ENCODE measurements at places on chromosomes 4 and X.

DNA sequence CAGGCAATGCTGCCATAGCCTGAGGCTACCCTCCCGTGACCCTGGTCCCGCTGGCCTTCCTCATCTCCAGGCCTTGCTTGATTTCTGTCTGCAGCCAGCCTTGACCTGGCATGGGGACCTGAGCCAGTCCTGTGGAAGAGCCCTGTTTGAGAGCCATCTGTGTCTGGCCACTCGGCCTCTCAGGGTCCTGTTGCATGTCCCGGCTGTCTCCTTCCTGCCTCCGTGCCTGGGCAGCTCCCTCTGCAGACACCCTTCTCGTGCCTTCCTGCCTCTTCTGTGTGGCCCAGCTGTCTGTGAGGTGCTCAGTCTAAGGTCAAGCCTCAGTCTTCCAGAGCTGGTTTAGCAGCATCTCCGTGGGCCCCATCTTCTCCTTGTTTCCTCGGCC is 108.4 kb downstream of the SORCS2 start:
- no peak for DNase-seq

GRCh38 chrX:40058719-40059118 is 39.0 kb downstream of the BCOR start:
- no peak for DNase-seq

DNA sequence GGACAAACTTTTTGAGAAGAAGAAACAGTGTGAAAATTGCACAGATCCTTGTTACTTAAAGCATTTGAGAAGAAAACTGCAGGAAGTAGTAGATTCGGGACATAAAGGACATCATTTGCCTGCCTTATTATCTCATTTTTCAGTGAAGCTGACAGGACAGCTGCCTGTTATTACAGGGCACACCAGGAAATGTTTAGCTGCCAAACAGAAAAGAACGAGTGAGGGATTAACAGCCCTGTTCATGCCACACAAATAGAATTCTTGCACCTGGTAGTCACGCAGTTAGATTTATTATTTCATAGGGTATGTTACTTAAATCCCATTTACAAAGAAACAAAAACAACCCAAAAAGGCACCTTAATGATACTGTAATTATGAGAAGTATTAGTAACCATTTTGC is 100.6 kb downstream of the CHIC2 start:
- DNase-seq = no peak

- no peak for DNase-seq
These were observed 1686.5 kb upstream of the PCDH7 start for GRCh38 chr4:29033703-29034102.

DNA sequence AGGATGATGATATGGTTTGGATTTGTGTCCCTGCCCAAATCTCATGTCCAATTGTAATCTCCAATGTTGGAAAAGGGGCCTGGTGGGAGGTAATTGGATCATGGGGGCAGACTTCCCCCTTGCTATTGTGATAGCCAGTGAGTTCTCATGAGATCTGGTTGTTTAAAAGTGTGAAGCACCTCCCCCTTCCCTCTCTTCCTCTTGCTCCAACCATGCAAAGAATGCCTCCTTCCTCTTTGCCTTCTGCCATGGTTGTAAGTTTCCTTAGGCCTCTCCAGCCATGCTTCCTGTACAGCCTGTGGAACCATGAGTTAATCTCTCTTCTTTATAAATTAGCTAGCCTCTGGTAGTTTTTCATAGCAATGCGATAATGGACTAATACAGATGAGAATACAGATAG is 19.7 kb upstream of the ALG13 start:
- no peak for DNase-seq

DNA sequence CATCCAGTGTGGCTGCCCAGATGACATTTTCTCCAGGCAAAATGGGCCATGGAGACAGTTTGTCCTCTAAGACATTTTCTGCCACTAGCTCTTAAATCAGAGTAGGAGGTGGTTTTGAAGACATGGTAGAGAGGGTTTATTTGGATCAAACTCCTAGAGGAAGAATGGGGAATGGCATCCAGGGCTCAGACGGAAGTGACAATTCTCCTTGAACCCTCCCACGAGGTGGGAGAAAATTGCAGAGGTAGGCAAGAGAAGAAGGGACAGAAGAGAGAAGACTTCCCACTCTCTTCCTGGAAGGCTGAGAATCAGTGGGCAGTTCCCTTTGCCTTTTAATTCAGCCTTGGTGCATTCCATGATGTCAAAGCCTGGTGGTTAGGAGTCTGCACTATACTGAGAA is 194.0 kb downstream of the SMIM20 start:
- DNase-seq = no peak

GRCh38 chr4:7630568-7631287 is 196.0 kb upstream of the PSAPL1 start:
- DNase-seq = peak; percentile 69

DNA sequence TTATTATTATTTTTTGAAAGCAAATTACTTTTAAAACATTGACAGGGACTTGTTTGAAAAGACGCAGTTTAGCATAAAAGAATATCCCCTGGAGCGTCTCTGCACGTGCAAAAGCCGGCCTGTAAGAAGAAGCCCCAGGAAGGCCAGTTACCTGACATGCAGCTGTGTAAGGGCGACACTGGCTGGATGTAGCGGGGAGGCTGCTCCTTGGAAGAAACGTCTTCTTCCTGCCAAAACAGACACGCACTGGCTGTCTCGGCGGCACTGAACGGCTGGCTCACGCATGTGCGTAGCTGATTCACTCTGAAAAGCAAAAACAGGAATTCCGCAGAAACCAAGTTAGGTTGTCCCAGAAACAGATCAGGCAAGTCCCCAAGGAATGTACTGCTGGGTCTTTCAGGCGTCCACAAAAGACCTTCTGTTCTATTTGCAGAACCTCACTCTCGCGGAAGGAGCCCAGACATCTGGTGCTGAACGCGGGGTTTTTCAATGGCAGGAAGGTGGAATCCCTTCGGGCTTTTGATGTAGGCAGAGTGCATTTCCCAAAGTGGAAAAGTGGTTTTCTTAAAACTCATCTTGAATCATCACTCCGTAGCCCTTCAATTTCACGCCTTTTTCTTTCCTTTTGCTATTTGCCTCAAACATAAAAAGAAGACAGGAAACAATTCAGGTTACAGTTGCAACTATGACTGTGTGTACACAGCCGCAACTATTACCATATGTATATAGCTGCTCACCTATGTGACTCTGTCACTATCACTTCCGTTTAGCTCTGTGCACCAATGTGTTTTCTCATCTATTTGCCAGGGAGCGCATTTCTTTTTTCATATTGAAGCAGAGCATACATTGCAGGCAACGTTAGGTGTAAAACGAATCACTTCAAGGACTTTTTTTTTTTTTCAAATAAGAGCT is 38.1 kb upstream of the ARSH start:
- no peak for DNase-seq

- peak; percentile 30 for DNase-seq
These were observed 205.3 kb downstream of the TENM3 start for GRCh38 chr4:182448281-182449151.

- no peak for DNase-seq
These were observed 3.4 kb upstream of the S100G start for GRCh38 chrX:16646366-16647138.

- DNase-seq = no peak
These were observed 6.0 kb downstream of the WWC2 start for GRCh38 chr4:183105092-183105491.

GRCh38 chr4:28238876-28239275 is 1378.2 kb downstream of the STIM2 start:
- no peak for DNase-seq

GRCh38 chr4:25070545-25070944 is 39.8 kb upstream of the LGI2 start:
- no peak for DNase-seq

DNA sequence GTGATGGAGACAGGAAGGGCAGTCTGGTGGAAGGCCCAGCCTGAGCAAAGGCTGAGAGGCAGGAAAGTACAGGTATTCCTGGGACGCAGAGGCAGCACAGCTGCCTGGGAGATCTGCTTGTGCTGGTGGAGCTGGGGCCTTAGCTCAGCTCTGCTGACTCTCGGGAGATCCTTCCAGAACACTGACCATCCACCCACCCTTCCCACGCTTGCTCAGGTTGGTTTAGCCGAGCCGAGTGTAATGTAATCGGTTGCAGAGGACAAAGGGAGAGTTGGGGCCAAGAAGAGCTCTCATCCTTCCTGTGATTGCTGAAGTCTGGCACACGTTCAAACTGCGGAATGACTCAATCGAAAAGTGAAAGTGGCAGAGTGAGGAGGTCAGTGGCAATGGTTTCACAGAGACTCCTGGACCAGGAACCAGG is 43.1 kb upstream of the GPR78 start:
- no peak for DNase-seq

- no peak for DNase-seq
These were observed 54.4 kb downstream of the FAT1 start for GRCh38 chr4:186669159-186669731.

- DNase-seq = no peak
These were observed 69.7 kb downstream of the ANKRD50 start for GRCh38 chr4:124642846-124643245.

GRCh38 chr4:99305638-99306400 is 15.0 kb upstream of the ADH1A start:
- no peak for DNase-seq

- no peak for DNase-seq
These were observed 3.4 kb downstream of the WFS1 start for GRCh38 chr4:6272863-6273660.

- no peak for DNase-seq
These were observed 61.8 kb upstream of the KLHL13 start for GRCh38 chrX:118178450-118178849.

DNA sequence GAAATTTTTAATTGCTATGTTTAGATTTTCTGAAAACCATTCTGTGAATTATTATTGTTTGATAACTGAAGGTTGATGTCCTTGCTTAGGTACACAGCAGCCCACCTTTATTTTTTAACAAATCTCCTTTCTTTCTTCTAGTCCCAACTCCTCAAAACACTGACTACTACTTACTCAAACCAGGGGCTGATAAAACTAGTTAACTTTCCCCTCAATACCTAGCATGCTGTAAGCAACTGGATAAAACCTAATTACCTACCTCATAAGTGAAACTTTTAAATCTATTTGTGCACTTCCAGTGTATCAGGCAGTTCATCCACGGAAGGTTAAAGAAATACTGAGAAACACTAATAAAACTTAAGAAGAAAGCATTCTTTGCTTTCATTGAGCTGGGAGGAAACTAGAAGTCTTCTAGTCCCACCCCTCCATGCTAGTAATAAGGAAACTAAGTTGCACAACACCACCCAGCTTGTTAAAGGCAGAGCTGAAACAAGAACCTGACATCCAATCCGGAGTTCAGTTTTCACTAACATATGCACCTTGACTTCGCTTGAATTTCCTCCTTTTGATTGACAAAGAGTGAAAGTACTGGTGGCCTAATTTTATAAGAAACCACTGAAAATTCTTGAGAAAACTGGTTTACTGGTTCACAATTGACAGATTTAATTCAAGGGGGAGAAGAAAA is 180.2 kb upstream of the TET2 start:
- DNase-seq = no peak

- DNase-seq = no peak
These were observed 33.1 kb upstream of the GTPBP6 start for GRCh38 chrX:351736-352135.

GRCh38 chrX:136019226-136019625 is 34.0 kb downstream of the SLC9A6 start:
- DNase-seq = no peak

GRCh38 chrX:6718766-6719165 is 183.8 kb upstream of the VCX3A start:
- DNase-seq = no peak

DNA sequence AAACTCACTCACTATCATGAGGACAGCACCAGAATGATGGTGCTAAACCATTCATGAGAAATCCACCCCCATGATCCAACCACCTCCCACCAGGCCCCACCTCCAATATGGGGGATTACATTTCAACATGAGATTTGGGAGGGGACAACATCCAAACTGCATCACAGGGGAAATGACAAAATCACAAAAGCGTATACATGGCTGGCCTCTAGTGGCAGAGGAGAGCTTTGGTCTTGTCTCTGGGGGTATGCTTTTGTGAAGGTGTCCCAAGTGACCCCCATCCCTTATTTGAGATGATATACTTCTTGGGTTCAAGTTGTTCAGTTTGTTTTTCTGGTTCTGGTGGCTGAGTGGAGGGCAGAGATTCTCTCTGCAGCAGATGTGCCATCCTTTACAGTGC is 8.5 kb upstream of the SETD7 start:
- no peak for DNase-seq

- no peak for DNase-seq
These were observed 326.9 kb downstream of the PDHA2 start for GRCh38 chr4:96166806-96167205.

- DNase-seq = no peak
These were observed 511 bp upstream of the MAP9 start for GRCh38 chr4:155377276-155377675.

GRCh38 chr4:104494185-104494584 is 509 bp downstream of the CXXC4 start:
- no peak for DNase-seq

DNA sequence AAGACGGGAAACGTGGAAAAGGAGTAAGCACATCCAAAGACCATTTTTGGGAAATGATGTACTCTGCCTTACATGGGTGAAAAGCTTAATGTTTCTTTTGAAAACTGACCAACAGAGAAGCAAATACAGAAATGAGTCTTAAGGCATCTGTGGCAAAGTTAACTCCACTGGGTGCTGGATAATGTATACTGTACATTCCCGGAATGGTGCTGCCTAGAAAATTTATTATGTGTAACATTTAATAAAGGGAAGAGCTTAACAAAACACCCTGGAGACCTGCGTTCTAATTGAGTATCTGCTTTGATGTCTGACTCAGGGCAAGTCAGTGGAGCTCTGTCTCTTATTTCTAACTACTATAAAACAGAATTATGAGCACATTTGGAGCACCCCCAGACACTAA is 230.2 kb downstream of the MID1 start:
- DNase-seq = no peak

DNA sequence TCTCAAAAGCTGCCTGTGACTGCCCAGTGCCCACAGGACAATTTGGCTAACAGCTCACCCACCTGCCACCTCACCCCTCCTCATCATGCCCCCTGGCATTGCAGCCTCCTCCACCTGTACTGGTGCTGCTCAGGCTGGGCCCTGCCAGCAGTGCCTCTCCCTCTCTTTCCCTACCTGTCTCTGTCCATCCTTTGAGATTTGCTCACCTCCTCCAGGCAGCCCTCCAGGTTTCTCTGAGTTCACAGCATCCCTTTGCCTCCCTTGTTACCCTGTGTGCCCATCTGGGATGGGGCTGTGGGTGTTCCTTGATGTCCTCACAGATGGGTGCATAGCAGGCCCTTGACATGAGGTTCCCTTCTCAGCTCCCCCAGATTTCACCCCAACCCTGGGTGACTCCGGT is 224.9 kb downstream of the AFAP1 start:
- no peak for DNase-seq

DNA sequence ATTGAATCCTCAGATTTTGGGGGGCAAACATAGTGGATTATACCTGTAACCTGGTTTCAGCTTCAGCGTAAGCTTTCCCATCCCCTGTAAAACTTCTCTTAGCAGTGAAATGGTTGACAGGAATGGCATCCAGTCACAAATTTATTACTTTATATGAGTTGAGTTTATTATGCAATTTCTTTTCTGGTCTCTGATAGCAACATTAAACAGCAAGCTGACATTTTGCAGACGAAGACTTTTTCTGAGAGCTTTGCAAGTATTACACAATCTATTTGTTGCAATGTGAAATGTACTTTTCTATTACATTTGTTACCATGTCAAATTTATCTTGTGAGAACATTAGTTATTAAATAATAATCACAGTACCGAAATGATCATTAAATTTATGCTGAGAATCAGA is 60.6 kb downstream of the GSPT2 start:
- no peak for DNase-seq
